SJCRH30 (cell line): ENCODE measurements at places on chromosomes 2 and 18.

- no peak for DNase-seq
Measured at GRCh38 chr18:78980279-78980771, 707 bp downstream of the SALL3 start.

DNA sequence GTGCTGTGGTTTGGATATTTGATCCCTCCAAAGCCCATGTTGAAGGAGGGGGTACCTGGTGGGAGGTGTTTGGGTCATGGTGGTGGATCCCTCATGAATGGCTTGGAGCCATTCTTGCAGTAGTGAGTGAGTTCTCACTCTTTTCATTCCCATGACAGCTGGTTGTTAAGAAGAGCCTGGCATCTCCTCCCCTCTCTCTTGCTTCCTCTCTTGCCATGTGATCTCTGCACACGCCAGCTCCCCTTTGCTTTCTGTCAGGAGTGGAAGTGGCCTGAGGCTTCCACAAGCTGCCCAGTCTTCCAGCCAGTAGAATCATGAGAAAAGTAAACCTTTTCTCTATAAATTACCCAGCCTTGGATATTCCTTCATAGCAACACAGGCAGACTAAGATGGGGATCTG is 8.6 kb downstream of the ADD2 start:
- no peak for DNase-seq

DNA sequence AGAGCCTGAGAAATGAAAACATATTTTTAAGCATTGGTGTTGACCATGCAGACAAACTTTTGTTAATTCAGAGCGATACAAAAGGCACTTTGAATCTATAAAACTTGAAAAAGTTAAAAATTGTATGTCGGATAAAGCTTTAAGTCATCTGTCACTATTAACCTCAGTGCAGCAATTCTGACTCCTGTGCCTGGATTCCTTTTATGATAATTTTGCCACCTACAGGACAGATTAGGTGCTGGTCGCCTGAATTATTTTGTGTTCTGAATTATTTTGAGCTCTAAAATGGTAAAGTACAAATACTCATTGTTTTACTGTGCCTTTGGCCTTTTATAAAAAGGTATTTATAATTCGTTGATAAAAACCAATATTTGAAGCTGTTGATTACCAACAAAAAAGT is 19.4 kb upstream of the RNF138 start:
- no peak for DNase-seq

- DNase-seq, result no peak
Measured at GRCh38 chr18:32368170-32368569, 102.5 kb downstream of the GAREM1 start.

DNA sequence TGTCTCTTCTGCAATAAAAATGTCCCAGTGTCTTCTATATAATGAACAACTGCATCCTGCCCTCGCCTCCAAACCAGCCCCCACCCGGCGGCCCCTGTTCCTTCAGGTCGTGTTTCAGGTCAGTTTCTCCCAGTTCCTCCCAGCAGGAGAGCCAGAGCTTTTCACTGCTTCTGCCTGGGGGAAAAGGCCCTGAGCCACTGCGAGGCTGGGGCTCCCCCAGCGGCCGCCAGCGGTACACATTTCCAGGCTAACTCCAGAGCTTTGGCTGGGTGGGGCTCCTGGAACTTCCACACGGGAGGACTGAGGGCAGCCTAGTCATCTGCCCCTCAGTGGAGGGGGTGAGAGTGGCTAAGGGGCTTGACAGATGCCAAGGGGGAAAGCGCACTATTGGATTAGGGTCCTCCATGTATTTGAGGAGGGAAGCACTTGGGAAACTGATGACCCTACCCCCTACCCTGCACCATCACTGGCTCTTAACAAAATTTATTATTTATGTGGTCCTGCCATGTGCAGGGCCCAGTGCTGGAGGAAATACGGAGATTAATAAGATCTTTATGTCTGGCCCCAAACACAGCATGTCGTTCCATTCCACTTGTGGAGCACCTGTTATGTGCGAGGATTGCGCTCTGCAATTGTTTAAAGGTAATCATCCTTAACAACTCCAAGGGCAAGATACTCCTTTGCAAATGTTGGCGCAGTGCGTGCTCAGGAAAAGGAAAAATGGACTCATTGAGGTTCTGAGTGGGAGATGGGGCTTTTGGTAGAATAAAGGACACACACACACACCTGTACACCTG is 17.3 kb upstream of the CYS1 start:
- DNase-seq, result peak; percentile 83

GRCh38 chr2:218898109-218898878 is 17.6 kb downstream of the WNT10A start:
- DNase-seq, result peak; percentile 80

- peak; percentile 55 for DNase-seq
Measured at GRCh38 chr2:219451661-219452360, 17.2 kb downstream of the SPEG start.

GRCh38 chr18:9735879-9736278 is 27.8 kb downstream of the RAB31 start:
- no peak for DNase-seq

GRCh38 chr2:36541891-36542595 is 55.9 kb downstream of the FEZ2 start:
- DNase-seq, result no peak

GRCh38 chr18:41647914-41648313 is 307.1 kb upstream of the PIK3C3 start:
- no peak for DNase-seq

DNA sequence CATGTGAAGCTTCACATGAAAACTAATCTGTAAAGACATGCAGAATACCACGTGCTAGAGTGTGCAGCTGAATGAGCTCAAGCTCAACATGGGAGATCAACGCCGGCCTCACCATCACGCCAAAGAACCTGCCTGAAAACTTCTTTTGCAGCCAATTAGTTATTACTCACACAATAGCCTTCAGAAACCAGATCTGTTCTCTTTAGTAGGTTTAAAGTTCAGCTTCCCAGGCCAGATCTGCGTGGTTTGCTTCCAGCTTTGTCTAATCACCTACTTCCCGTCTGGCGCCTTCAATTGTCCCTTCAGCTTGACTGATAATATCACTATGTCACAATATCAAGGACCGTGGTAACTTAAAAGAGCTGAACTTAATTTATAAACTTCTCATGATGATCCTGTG is 68.0 kb upstream of the ZNF236 start:
- DNase-seq, result no peak

DNA sequence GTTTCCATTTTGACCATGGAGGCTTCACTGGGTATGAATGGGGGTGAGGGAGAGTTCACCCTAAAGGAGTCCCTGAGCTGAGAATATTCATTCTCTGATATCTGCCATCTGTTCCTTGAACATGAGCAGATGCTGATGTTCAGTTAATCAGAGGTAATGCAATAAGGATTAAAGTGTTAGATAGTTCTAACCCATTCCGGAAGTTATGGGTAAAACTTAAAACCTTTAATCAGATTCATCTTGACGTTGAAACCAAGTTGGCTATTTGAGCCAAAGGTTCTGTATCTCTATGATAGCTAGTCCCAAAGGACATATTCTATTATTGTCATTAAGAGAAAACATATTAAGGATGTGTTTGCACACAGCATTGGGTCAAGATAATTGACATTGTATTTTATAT is 268.9 kb downstream of the PLCL1 start:
- DNase-seq, result peak; percentile 11

DNA sequence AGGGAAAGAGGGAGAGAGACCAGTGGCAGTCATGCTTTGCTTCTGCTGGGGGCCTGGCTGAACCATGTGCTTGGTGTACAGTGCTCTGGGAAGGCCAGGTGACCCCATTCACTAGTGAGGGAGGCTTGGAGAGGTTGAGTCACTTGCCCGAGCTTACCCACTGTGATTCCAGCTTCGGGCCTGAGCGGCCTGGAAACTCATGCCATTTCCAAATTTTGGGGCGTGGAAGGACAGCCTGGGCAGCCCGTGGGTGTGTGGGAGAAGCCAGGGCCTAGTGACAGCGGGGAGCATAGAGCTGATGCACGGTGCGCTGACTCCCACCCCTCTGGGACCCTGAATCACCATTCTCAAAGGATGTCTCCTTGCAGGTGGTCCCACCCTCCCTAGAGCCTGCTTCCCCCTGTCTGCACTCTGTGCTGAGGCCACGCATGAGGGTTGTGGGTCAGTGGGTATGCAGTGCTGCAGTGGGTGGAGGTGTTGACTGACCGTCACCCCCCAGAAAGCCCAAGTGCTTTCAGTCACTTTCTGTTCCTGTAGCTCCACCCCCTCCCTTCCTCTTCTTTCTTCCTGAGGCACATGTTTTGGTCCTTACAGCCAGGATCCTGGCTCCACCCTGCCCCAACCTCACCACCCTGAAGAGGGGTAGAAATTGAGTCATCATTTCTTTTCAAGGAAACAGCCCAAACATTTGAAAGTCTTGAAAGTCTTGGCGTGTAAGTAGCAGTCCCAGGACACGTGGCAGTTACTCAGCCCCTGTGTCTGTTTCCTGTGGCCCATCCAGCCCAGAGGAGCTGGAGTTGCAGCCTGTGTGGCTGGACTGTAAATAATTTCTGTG is 69.3 kb upstream of the MCFD2 start:
- no peak for DNase-seq

DNA sequence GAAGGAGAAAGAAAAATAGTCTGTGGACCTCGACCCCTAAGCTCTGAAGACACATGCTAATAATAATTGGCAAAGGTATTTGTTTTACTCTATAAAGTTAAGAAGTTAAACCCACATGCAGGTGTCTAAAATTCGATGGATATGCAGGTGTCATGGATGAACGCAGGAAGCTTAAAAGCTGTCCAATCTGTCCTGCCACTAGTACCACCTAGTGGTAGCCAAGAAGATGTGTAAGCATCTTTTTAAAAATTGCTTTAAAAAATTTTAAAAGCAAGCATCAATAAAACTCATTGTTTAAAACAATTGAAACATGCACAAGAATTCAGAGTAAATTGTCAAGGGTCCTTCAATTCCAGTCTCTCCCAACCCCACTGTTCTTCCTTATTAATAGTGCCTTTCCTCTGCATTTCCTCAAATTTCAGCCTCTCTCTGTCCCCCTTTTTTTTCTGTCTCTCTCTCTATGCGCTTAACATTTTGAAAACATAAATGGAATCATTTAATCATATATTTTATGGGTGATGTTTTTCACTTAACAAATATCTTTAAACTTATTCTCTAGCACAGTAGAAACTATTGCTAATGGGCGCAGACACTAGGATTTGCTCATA is 30.6 kb upstream of the PPP3R1 start:
- DNase-seq, result peak; percentile 44

DNA sequence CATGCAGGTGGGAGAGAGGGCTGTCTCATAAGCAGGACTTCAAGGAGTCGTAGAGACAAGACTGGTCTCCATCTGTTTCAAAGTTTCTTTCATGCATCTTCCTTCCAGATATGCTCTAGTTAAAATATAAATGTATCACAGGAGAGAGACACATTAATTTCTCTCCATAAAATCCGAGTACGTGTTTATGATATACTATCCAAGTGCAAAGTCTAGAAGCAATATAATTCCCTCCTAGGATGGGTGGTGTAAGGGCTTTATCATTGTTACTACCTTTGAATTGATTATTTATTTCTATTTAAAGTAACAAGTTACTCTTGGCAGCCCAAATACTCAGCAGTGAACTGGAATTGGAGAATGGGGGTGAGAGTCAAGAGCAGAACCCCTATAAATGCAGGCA is 172.3 kb downstream of the LRRTM1 start:
- no peak for DNase-seq

DNA sequence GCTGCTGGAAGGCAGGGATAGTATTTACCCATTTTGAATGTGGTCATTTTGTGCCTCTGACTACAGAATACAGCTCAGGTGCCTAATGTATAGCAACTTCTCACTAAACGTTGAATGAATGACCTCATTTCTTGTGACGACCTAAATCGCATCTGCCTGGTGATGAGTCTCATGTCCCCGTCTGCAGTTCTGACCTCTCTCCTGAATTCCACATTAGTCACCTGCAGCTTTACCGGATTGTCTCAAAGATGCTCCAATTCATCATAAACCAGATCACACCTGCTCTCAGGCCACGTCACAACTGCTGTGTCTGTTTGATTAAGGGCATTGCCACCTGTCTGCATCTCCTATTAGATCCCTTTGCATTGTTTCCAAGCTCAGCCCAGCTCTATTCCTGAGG is 133.6 kb upstream of the MYT1L start:
- no peak for DNase-seq

DNA sequence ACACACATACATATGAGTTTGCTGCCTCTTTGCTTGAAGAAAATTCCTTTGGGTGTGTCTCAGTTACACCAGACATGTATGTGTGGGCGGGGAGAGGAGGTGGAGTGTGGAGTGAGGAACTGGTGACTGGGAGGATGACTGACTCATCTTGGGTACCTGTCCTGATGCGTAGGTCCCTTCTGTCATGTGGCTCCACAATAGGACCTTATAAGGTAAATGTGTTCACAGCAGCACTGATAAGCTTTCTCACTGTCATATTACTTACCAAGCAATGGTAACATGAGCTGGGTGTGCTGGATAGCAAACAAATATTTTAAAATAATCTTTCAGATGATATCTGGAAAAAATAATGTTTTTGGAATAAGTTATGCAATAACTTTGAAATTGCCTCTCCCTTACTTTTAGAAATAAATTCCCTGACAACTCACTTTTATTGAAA is 45.1 kb downstream of the SLC9A2 start:
- no peak for DNase-seq

DNA sequence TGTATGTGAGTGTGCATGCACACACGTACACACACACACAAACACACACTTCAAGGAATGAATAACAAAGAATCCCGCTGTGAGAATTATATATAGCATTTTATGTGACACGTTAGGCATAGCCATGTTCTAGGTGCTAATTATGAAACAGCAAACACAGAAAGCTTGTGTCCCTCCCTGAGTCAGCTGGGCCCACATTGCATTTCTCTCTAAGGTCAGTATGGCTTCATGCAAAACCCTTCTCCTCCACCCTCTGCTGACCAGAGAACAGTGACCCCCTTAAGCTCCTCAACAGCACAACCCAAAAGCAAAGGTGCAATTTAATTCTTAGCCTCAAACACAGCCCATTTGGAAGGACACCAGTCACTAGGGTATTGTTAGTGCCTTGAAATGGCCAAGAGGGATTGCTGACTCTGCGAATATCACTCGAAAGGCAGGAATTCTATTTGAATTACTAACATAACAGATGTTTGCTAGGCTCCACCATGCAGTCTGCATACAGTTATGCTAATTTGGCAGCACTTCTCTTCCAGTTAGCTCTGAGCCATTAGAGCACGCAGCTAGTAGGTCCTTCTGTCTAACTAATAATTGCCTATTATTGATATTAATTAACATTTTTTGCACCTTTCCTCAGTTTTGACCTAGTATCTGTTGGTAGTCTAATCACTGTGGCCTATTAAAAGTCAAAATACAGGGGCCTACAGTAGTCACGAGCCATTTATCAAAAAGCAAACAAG is 149.0 kb downstream of the LNPK start:
- DNase-seq, result peak; percentile 25
